ENCODE measurements at places on chromosomes 7 and 10.

- DNase-seq: no peak
These were observed 73.2 kb downstream of the WNT2 start for GRCh38 chr7:117249696-117250095.

- DNase-seq: no peak
These were observed 5.5 kb upstream of the RARRES2 start for GRCh38 chr7:150346922-150347321.

- no peak for DNase-seq
These were observed 40.7 kb downstream of the AHR start for GRCh38 chr7:17339139-17339538.

GRCh38 chr7:141696348-141696747 is 5.6 kb downstream of the DENND11 start:
- no peak for DNase-seq

DNA sequence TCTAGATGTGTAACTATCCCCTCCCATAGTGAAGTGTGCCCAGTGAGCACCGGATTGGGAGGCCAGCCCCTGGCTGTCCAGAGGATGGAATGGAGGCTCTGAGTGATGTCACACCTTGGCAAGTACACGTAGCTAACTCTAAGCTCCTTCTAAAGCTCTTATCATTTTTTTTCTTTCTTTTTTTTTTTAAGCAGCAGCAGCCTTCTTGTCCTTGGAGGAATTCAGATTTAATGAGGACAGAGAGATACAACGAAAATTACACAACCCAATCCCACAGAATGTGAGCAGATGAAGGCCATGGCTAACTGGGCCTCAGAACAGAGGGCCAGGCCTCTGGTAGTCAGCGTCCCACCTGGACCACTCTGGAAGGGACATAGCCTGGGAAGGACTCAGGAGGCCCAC is 11.3 kb downstream of the TNS3 start:
- no peak for DNase-seq

GRCh38 chr7:117262546-117262945 is 60.3 kb downstream of the WNT2 start:
- DNase-seq: no peak

DNA sequence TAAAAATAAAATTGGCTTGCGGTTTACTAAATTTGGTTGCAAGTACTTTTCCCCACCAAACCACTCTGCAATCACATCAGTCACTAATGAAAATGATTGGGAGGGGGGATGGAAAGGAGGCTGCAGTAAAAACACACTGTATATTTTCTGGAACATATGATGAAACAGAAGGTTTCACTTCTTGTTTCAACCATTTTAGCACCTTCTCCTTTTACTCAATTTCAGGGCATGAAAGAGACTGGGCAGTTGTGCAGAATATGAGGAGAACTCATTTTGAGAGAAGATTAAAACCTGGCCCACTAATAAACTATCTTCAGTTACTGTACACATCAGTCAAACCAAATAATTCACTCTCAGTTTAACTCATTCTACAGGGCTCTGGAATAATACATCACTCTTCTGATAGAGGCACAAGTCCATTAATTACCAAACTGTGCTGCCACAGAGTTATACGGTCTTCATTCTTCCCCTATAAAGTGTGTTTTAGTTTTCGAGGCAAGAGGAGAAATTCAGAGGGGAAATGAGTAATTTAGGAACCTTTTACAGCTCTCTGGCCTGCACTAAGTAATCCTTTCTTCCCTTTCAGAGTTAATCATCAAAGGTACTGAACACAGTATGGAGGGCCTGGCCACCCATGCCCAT is 25.5 kb downstream of the JAZF1 start:
- DNase-seq: no peak

GRCh38 chr10:5293691-5294550 is 70.8 kb upstream of the UCN3 start:
- DNase-seq: no peak

GRCh38 chr10:5658871-5659618 is 7.3 kb downstream of the ASB13 start:
- DNase-seq: no peak

- no peak for DNase-seq
These were observed 830.4 kb upstream of the COBL start for GRCh38 chr7:52146871-52147634.

GRCh38 chr7:100467638-100468373 is 3.7 kb upstream of the SPACDR start:
- no peak for DNase-seq

GRCh38 chr10:72485701-72486100 is 131.0 kb upstream of the DNAJB12 start:
- DNase-seq: no peak
